Right cardiac atrium (tissue), 5 donors: ENCODE measurements at places on chromosomes 5 and 9.

- no peak for DNase-seq
Observed at GRCh38 chr9:122998448-122998847, 35.0 kb upstream of the GPR21 start.

GRCh38 chr5:8827696-8828095, 718.2 kb downstream of the SEMA5A start:
- DNase-seq, result no peak

DNA sequence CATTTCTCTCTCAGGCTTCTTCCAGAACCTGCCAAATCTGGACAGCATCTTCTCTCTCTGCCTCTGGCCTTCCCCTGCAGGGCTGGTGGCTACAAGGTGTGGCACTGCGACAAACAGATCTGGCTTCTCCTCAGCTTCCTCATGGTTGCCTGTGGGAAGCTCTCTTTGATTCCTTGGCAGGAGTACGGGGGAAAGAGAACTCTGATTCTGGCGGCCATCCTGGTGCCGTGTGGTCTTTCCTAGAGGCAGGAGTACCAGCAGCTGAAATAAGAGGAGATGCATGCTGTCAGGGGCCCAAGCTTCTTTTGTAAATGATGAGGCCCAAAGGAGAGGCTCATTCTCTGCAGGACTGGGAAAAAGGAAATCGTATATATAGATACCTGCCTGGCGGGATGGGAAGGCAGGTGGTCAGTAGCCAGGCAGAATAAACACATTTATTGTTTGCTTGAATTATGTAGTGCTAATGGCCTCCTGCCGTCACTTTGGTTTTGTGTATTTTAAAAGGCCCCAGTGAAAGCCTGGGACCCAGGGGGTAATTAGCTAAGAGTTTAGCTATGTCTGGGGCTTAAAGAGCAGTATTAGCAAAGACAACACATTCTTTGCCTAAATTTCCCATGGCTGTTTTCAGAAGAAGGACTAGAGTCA, at the start of gene CER1:
Gene CER1 (minus strand): TSS at position 343 of the 645 bp plus-strand sequence. CDS start 61 bp downstream, at position 282.
- no peak for DNase-seq

GRCh38 chr9:127654619-127655018, 42.5 kb downstream of the STXBP1 start:
- DNase-seq, result no peak

GRCh38 chr5:57302643-57303042, 128.8 kb downstream of the GPBP1 start:
- no peak for DNase-seq

GRCh38 chr9:90579181-90579580, 63.4 kb downstream of the DIRAS2 start:
- DNase-seq, result no peak

DNA sequence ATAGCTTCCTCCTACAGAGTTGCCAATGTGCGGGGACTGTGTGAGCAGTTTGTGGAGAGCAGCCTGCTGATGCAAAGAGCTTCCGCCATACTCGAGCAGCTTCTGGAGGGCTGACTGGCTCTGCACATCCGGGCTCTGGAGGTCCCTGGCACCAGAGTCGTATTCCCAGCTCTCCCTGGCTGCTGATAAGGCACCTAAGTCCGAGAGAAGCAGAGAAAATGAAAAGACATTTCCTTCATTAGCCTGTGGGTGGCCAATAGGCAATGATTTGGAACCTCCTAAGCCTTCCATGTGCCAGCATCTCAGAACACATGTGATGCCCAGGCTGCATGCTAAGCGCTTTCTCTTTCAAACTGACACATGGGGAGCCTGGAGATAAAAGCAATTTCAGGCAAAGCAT, 94.3 kb downstream of the TSSK1B start:
- DNase-seq, result peak; percentile 72

GRCh38 chr5:89208811-89209210, 325.8 kb upstream of the MEF2C start:
- DNase-seq, result no peak

- DNase-seq, result no peak
Observed at GRCh38 chr5:115968770-115969169, 6.5 kb downstream of the LVRN start.
